ENCODE measurements at places on chromosomes 16 and 17.

GRCh38 chr16:24188751-24189318 is 67.3 kb upstream of the CACNG3 start:
- DNase-seq = no peak

- DNase-seq = no peak
Observed at GRCh38 chr17:10797476-10798328, 6.2 kb downstream of the TMEM238L start.

GRCh38 chr16:51243936-51244436 is 92.9 kb upstream of the SALL1 start:
- no peak for DNase-seq

DNA sequence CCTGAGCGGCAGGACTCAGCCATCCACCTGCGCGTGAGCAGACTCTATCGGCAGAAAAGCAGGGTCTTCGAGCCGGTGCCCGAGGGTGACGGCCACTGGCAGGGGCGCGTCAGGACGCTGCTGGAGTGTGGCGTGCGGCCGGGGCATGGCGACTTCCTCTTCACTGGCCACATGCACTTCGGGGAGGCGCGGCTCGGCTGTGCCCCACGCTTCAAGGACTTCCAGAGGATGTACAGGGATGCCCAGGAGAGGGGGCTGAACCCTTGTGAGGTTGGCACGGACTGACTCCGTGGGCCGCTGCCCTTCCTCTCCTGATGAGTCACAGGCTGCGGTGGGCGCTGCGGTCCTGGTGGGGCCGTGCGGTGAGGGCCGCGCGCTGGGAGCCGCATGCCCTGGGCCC is 14.9 kb downstream of the METRNL start:
- DNase-seq = no peak

GRCh38 chr17:41480581-41480980 is 370 bp downstream of the KRT35 start:
- DNase-seq = no peak

- DNase-seq = no peak
Observed at GRCh38 chr17:18040261-18040858, 1.2 kb downstream of the GID4 start.

GRCh38 chr17:42337442-42337841 is 49.1 kb downstream of the STAT5A start:
- DNase-seq = peak; percentile 70

DNA sequence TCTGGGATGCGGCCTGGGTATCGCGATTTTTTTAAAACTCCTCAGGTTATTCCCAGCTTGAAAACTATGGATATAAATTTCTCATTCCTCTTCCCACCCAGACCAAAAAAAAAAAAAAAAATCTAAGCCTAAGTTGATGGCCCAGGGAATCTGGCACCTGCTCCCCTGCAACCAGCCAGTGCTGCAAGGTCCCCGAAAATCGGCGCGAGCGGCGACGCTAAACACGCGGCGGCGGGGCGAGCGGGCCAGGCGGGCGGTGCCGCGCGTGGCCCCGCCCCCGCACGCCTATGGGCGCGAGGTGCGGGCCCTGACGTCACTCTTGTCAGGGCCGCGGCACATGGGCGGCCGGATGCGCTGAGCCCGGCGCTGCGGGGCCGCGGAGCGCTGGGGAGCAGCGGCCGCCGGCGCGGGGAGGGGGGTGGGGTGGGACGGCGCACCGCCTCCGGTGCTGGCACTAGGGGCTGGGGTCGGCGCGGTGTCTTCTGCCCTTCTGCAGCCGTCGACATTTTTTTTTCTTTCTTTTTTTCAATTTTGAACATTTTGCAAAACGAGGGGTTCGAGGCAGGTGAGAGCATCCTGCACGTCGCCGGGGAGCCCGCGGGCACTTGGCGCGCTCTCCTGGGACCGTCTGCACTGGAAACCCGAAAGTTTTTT is at the start of gene HLF:
Gene HLF (plus strand): TSS at position 316 of the 654 bp plus-strand sequence. CDS start 525 bp downstream, outside the sequence.
- DNase-seq = peak; percentile 73

GRCh38 chr16:56279132-56279531 is 87.8 kb downstream of the GNAO1 start:
- peak; percentile 52 for DNase-seq

DNA sequence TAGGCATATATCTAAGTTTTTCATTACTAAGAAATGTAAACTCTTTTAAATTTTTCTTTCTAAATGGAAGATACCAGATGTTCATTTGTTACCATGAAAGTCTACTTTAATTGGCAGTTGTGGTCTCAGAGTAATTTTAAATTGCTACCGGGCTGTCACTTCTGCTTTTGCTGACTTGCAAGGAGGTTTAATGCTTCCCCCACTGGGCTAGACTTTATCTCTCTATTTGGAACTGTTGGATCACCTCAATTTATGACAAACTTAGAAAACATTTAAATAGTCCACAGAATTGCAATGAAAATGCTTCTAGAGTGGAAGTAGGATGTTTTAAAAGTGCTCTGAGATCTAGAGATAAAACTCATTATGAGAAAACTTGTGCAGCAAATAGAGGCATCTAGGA is 479.8 kb upstream of the GOT2 start:
- no peak for DNase-seq

- DNase-seq = no peak
Observed at GRCh38 chr17:75194879-75195278, 10.6 kb upstream of the NUP85 start.

- DNase-seq = no peak
Observed at GRCh38 chr17:80586846-80587228, 42.2 kb downstream of the RPTOR start.

DNA sequence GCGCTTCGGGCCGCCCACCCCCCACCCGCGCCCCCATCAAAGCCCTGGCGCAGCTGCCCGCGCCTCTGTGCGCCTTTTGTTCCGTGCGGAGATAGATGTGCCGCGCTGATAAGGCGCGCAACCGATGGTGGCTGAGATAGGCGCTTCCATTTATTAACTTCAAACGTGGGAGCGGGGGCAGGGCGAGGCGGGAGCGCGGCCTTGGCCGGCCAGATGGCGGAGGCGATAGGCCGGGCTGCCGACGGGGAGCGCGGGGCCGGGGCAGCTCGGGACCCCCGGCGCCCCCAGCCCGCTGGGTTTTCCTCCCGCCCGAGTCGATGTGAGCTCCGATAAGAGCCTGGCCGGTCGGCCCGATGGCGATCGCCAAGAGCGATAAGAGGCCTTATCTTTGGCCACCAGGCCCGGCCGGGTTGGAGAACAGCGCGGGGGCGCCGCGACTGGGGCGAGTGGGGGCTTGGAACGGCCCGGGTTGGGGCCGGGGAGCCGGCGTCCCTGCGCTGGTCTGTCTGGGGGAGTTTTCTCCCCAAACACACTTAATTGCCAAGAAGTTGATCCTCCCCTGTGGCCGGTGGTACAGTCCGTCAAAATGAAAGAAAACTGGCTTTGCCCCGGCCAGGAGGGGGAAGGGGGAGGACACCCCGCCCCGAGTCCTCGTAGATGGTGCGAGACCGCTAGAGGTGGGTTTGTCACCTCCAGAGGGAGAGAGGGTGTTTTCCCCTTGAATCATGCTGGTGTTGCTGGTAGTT is 2.7 kb downstream of the ZFPM1 start:
- DNase-seq = peak; percentile 78

DNA sequence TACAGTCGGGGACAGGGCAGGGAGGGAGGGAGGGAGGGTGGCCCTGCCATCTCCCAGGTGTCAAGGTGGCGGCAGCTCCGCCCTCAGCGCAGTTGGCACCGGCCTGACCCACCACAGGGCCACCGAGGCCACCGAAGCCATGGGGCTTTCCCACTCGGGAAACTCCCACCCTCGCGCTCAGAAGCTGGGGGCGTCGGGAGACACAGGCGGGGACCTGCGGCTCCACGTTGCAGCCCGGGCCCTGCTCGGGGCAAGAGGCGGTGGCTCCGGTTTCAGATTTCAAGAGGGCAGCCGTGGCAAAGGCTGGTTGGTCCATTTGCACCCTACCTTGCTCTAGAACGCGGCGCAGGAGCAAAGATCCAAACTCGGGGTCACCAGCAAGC is 544 bp downstream of the CYB561 start:
- DNase-seq = peak; percentile 77

- DNase-seq = no peak
Observed at GRCh38 chr16:16001596-16002255, 52.3 kb downstream of the ABCC1 start.

GRCh38 chr16:23994615-23995014 is 158.8 kb downstream of the PRKCB start:
- no peak for DNase-seq

DNA sequence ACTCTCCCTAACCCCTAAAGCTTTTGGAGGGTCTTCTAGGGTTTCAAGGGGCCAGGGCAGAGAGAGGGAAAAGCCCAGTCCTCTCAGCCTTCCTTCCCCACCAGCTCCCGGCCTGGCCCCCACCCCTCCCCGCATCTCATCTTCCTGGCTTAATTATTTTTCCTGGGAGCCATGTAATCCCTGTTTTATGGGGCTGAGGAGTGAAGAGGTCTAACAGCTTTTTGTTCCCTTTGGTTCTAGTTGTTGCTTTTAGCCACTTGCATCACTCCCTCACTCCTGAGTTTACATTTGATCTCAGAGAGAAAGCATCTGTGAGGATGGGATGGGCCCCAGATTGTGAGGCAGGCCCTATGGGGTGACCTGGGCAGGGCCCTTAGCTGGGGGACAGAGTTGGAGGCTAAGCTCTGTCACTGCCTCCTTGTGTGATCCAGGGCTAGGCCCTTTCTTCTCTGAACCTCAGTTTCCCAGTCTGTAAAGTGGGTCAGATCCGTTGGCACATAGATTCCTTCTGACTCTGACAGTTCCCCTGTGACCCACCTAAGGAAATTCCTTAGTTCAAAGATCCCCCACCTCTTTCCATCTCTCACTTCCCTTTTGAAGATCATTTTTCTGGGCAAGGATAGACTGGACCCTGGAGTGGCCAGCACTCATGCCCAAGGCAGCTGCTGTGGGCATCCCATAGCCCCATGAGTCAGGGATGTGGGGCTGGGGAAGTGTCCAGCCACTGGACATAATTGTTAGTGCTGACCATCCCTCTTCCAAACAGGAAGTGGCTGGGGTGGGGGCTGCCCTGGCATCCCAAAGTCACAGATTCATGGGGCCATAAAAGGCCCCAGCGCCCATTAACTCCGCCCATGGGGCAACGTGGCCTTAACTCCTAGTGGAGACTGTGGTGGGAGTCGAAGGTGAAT is 20.1 kb downstream of the UNC119 start:
- DNase-seq = no peak

- DNase-seq = no peak
Observed at GRCh38 chr17:49798738-49799137, 10.3 kb downstream of the KAT7 start.

- DNase-seq = no peak
Observed at GRCh38 chr16:78972986-78973385, 627.6 kb downstream of the MAF start.

- DNase-seq = no peak
Observed at GRCh38 chr16:54957403-54958166, 26.9 kb downstream of the IRX5 start.

GRCh38 chr17:75191584-75191983 is 8.8 kb upstream of the SUMO2 start:
- no peak for DNase-seq

DNA sequence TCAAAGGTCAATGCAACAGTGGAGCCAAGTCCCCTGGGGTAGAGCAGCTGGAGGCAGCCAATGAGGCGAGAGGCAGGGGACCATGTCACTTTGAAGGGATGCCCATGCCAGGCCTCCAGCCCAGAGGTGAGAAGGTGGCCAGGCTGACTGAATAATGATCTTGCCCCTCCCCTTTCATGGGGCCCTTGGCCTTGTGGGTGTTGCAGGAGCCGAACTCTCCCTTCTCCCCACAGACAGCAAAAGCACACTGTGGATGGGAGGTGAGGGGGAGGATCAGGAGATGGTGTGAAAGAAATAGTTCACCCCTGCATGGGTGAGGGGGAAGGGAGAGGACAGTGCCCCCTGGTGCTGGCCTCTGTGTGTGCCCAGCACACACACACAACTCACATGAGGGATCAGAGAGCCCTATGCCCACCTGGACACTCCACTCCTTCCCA is 15.8 kb upstream of the TBX21 start:
- DNase-seq = peak; percentile 65

DNA sequence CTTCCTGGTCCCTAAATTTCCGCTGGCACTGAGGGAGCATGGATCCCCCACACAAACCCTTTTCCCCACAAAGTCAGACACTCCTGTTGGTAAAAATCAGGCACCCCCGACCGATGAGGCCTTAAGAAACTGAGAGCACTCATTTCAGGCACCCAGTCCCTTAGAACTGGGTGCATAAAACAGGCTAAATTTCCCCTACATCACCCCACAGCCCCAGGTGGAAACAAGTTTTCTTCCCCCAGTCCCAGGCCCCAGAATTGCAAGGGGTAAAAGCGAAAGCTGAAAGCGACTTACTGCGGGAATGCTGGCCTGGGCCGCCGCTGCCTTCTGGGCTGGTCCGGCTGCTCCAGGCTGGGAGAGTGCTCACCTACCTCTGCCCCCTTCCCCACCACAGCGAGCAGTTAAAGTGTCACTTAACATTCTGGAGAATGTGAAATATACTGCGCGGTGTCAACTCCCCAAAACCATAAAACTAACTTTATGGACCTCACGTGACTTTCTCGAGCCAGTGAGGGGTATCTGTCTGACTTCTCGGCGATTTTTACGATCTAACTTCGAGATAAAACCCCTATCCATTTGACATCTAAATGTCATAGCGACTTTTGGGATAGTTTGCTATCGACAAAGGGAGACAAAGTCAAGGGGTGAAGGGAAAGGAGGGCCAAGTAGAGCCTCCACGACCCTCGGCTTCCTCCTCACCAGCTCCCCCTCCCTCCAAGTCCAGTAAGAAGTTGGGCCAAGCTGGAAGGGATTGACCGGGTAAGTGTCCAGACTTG is at the start of gene HOXB3:
Gene HOXB3 (minus strand): TSS at position 411 of the 776 bp plus-strand sequence. CDS start 37,767 bp downstream, outside the sequence.
- no peak for DNase-seq

DNA sequence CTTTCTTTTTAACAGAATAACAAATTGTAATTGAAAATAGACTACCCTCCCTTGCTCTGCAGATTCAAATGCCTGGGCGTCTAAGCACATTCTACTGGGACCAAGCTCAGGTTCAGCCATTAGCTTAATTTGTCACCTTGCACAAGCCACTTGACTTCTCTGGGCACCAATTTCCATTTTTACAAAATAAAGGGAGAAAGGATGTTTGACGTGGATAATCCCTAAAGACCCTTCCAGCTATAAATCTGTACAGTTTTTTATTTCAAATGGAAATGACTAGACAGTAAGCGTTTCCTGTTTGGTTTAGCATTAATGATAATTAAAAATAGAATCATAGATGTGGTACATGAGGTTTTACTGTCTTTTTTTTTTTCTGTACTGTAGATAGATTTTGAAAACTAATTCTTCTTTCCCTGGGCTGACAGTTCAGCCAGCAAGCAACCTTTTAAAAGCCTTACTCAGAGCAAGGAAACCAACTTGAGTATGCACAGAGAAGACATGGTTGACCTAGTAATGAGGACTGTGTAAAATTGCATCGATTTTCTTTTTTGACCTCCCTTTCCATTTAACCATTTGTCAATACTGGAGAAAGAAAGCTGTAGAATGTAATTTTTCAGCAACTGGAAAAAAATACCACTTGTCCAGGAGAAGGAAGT is 1329.5 kb upstream of the CDH8 start:
- no peak for DNase-seq

GRCh38 chr16:51569203-51569931 is 418.3 kb upstream of the SALL1 start:
- no peak for DNase-seq

- DNase-seq = peak; percentile 40
Observed at GRCh38 chr16:48608871-48609651, 919 bp downstream of the N4BP1 start.
